Thoracic aorta endothelial cell (primary cell): ENCODE measurements at places on chromosomes 11 and 22. TPM values are rescaled to one million over a fixed set of nuclear protein-coding genes. Genes with fewer than 3 reads are reported as not detected.

Gene LRRN4CL
- total RNA-seq = not detected in 2 replicates

Gene RASSF10
- under 0.01 and 0.22 TPM in 2 replicates for total RNA-seq

Gene CDCA5
- total RNA-seq = 18.0 and 28.6 TPM in 2 replicates

Gene ZP1
- not detected in 2 replicates for total RNA-seq

Gene SCGB1C1
- total RNA-seq = not detected in 2 replicates

Gene DEPDC7
- 0.14 and 0.66 TPM in 2 replicates for total RNA-seq

Gene CARNS1
- total RNA-seq = 0.13 and 0.22 TPM in 2 replicates

Gene JAML
- 0.07 TPM in 1 of 2 replicates, not detected in the other for total RNA-seq

Gene CBLIF
- not detected in 2 replicates for total RNA-seq

Gene LYVE1
- total RNA-seq = 0.79 and 3.9 TPM in 2 replicates

Gene ELMOD1
- total RNA-seq = 1.3 and 6.3 TPM in 2 replicates

Gene RTN4R
- total RNA-seq = 0.27 and 1.1 TPM in 2 replicates

Gene SCN2B
- not detected in 2 replicates for total RNA-seq

Gene FBXO3
- total RNA-seq = 31.8 and 45.3 TPM in 2 replicates

Gene TRIM51
- not detected in 2 replicates for total RNA-seq

Gene POGLUT3
- 44.9 and 53.6 TPM in 2 replicates for total RNA-seq

Gene CCDC188
- 6.9 and 7.0 TPM in 2 replicates for total RNA-seq

Gene BID
- total RNA-seq = 33.5 and 47.5 TPM in 2 replicates

Gene CD3E
- total RNA-seq = not detected in 2 replicates

Gene C2CD2L
- total RNA-seq = 4.4 and 5.5 TPM in 2 replicates

Gene SNX32
- total RNA-seq = 0.13 and 0.86 TPM in 2 replicates

Gene OOSP3
- total RNA-seq = not detected in 2 replicates

Gene LRP4
- total RNA-seq = 0.93 and 1.5 TPM in 2 replicates

Gene P2RY2
- total RNA-seq = 4.8 and 13.4 TPM in 2 replicates

Gene CECR2
- total RNA-seq = 0.72 and 4.4 TPM in 2 replicates

Gene ZNF280B
- 2.0 and 2.2 TPM in 2 replicates for total RNA-seq

Gene APOL4
- total RNA-seq = 1.1 and 1.3 TPM in 2 replicates

Gene CDPF1
- 7.4 and 7.5 TPM in 2 replicates for total RNA-seq

Gene POLR2F
- total RNA-seq = 24.6 and 40.6 TPM in 2 replicates

Gene XRCC6
- total RNA-seq = 406 and 442 TPM in 2 replicates

Gene MPZL3
- 11.8 and 14.1 TPM in 2 replicates for total RNA-seq

Gene SYCE3
- total RNA-seq = not detected in 2 replicates

Gene C11orf42
- not detected in 2 replicates for total RNA-seq

Gene POLD3
- total RNA-seq = 16.4 and 22.6 TPM in 2 replicates

Gene PARVG
- total RNA-seq = not detected in 2 replicates

Gene PHLDA2
- 7.6 and 11.4 TPM in 2 replicates for total RNA-seq
